Stimulated activated CD8-positive, alpha-beta memory T cell treated with anti-CD3 and anti-CD28 coated beads, Interleukin-2, amount 100 ng/mL, for 48 hours (primary cell): ENCODE measurements at places on chromosomes 16 and 17.

- DNase-seq: no peak
Measured at GRCh38 chr16:79047337-79047736, 553.2 kb downstream of the MAF start.

GRCh38 chr16:49441366-49441780 is 67.8 kb downstream of the C16orf78 start:
- peak; percentile 32 for DNase-seq

GRCh38 chr17:80781211-80781610 is 210.4 kb upstream of the CHMP6 start:
- DNase-seq: no peak

DNA sequence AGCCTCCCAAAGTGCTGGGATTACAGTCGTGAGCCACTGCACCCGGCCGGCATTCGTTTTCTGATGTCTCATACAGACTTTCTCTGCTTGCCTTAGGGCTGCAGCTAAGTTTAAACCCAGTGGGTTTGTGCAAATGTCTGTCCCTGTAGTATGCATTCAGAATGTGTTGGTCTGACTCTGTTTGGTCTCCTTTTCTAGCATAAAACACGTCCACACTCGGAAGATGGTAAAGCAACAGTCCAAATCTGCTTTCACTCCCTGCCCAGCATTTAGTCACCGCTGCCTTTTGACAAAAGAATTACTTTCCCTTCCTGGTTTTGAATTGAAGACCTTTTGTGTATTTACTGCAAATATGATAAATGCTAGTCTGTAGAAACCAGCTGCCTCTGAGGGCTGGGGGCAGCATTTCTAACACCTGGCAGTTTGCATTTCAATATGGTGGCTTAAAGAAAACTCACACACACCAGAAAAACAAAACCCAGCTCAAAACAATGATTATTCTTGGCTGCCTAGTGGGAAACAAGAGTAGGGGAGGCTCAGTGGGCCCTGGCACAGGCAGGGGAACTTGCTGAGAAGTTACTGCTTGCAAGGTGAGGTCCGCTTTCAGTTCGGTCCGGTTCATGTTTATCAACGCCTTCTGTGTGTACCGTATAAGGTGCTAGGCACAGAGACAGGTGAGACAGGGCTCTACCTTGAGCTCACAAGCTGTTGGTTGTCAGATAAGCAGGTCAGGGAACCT is 56.9 kb downstream of the MSI2 start:
- no peak for DNase-seq

- no peak for DNase-seq
Measured at GRCh38 chr16:55828680-55829079, 4.2 kb downstream of the CES1 start.

GRCh38 chr16:67399218-67399733 is 6.0 kb upstream of the TPPP3 start:
- peak; percentile 42 for DNase-seq

DNA sequence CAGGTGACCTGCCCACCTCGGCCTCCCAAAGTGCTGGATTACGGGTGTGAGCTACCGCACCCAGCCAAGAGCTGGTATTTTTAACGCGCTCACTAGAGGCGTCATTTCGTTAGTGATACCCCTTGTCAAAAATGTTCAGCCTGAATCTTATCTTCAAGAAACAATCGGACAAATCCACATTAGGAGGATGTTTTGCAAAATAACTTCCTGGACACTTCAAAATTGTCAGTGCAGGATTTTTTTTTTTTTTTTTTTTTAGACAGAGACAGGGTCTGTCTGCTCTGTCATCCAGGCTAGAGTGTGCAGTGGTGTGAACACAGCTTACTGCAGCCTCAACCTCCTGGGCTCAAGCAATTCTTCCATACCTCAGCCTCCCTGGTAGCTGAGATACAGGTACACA is 63.0 kb downstream of the RMI2 start:
- DNase-seq: no peak

- no peak for DNase-seq
Measured at GRCh38 chr17:64401941-64402340, 11.3 kb upstream of the PECAM1 start.

DNA sequence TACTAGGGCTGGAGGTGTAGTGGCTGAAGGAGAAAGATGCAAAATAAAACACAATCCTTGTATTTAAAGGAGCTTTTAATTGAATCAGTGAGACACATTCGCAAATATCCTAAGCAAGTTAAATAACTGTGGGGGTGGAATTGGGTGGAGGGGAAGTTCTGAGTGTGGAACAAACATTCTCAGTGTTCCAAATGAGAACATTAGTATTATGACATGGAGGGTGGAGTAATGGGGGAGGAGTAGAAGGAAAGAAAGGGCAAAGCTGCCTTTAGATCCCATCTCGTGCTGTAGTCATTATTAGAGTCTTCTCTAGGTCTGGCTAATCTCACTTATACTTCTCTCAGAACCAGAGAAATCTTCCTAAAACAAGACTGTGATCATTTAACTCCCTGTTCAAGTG is 169.7 kb downstream of the ANKFN1 start:
- no peak for DNase-seq

DNA sequence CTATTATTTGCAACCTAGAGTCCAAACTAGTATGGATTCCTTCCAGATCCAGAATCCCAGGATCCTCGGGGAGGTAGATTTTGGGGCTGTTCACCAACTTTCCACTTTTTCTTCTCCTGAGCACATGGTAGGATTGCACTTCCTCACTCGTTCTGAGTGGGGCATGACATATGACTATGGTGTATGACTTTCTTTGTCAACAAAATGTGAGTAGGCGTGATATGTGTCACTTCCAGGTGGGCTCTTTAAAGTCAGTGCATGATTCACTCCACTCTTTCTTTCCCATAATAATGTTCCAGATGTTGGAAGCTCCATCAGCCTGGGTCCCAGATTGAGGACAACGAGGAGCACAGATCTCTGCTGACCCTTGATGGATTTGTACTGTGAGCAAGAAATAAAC is 21.5 kb downstream of the IRX5 start:
- DNase-seq: no peak

- DNase-seq: no peak
Measured at GRCh38 chr17:44235583-44235936, 16.1 kb upstream of the UBTF start.

GRCh38 chr16:67919622-67920221 is 11.9 kb downstream of the CTRL start:
- DNase-seq: no peak

GRCh38 chr17:56597495-56597990 is 4.0 kb downstream of the NOG start:
- no peak for DNase-seq

DNA sequence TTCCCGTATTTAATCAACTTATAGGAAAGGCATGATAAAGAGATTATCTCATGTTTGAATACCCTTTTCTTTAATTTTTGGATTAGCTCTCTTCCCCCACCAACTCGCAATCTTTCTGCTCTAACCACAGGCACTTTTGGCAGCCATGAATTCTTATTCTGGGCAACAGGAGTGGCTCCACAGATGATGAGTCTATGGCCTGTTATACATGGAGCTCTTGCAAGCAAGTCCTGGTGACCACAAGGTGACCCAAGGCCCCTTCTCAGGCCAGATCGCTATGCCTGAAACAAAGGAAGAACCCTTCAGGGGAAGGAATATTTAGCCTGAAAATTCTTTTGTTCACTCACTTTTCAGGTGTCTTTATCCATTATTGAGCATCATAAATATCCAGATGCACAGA is 10.8 kb upstream of the ZNF267 start:
- DNase-seq: no peak
